ENCODE measurements at places on chromosomes 4 and X.

- DNase-seq = no peak
These were observed 34.8 kb downstream of the IGFBP7 start for GRCh38 chr4:57075367-57075766.

- no peak for DNase-seq
These were observed 66.6 kb downstream of the BLTP1 start for GRCh38 chr4:122218762-122219161.

- DNase-seq = no peak
These were observed 35.4 kb downstream of the CCSER1 start for GRCh38 chr4:90162566-90162965.

DNA sequence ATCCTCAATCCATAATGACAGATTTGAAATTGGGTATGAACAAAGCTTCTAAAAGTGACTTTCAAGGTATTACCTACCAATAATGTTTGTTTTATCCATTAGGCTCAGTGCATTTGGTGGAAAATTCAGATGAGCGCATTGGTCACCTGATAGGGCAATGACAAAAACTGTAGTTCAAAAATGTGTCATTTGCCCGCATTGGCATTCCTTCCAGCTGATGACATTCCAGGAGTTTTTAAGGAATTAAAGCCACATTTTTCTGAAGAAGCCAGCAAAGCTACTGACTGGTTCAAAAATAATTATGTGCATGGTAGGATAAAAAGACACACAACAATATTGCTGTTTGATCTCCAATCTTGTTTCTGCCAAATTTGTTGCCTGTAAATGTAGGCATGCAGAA lies 473.4 kb upstream of the CPEB2 start:
- no peak for DNase-seq

DNA sequence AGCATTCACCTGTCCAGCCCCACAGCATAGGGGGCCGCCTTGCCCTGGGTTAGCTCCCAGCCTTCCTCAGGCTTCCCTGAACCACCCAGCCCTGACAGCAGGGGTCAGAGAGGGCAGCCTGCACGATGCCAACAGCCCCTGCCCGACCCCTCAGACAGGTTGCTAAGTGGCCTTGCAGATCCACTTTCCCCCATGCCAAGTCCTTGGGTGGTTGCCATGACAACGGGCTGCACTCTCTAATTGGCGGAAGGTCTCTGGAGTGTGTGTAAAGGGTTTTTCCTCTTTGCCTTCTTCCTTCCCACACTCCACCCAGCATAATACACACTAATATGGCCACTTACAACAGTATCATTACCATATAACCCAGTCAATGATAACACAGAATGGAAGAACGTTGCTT lies 99.6 kb upstream of the AFAP1 start:
- no peak for DNase-seq

DNA sequence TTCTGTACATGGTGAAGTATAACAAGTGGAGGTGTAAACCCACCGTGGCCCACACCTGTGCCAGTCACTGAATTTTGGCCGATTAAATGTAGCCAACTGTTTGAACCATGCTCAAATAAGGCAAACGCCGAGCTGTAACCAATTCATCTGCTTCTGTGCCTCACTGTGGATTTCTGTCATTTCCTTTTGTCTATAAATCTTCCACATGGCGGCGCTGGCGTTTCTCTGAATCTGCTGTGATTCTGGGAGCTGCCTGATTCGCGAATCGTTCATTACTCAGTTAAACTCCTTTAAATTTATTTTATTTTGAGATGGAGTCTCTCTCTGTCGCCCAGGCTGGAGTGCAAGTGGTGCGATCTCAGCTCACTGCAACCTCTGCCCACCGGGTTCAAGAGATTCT lies 19.2 kb downstream of the SUPT20HL2 start:
- no peak for DNase-seq

DNA sequence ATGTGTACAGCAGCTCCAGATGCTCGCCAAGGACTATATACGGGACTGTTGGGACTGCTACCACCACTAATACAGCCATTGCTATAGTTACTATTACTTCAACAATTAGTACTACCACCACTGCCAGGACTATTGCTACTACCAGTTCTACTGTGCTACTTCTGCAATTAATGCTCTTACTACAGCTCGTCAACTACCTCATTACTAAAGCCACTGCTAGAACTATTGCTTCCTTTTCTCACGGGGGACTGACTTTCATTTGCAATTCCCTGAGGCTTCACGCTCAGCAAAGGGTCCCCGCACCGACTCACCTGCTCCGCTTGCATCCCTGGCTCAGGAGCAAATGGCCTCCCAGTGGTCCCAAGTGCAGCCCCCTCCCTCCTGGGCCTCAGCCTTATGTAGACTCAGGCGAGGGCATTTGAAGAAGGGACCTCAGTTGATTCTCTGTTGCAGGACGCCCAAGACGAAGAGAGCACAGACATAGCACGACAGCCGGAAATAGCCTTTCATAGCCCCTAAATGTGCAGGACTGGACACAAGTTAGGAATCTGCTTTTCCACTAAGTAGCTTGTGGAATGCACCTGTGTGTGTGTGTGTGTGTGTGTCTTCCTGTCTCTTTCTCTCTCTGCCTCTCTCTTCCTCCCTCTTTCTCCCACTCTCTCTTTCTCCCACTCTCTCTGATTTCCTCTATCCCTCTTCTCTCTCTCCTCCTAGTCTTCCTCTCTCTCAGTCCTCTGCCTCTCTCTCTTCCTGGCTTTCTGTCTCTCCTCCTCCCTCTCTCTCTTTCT lies 294.8 kb downstream of the ASMT start:
- DNase-seq = no peak

- DNase-seq = no peak
These were observed 17.4 kb downstream of the GABRA4 start for GRCh38 chr4:46975812-46976553.

- no peak for DNase-seq
These were observed 14.3 kb downstream of the TMEM33 start for GRCh38 chr4:41949531-41949930.

GRCh38 chr4:107970063-107970798 lies 19.5 kb upstream of the HADH start:
- DNase-seq = no peak

DNA sequence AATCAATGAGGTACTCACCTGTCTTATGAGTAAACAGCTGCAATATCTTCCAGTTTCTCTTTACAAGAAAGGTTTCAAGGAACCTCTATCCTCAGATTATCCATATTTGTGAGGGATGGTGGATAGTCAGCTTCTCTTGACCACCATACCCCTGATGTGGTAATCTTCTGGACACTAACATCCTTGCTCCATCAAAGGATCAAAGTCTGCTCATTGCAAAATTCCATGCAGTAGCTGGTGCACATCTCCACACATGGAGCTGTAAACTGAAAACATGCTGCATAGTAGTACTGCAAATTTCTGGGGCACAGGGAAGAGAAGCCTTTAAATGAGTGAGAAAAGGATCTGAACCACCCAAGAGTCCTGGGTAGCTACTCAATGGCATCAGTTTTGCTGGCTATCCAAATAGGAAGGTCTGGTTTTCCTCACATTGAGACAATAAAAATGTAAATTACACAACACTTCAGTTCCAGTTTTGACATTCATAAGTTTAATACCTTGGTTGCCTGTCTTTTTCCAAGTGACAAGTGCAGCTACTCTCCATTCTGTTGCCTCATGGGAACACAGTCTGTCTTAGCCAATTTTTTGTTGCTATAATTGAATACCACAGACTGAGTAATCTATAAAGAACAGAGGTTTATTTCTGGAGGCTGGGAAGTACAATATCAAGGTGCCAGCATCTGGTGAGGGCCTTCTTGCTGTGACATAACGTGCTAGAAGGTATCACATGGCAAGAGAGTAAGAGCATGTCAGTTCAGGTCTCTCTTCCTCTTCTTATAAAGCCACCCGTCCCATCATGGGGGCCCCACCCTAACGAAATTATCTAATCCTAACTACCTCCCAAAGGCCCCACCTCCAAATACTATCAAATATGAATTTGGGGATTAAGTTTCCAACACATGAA lies 34.4 kb upstream of the ARHGEF6 start:
- DNase-seq = peak; percentile 1

- DNase-seq = no peak
These were observed 17.4 kb upstream of the PDCL2 start for GRCh38 chr4:55609393-55609866.

Measured in small intestine (tissue), 16 donors.